Activated naive CD8-positive, alpha-beta T cell treated with anti-CD3 and anti-CD28 coated beads, Interleukin-2, amount 10 ng/mL, durations not matched to agents 7 days and 5 days (primary cell): ENCODE measurements at places on chromosomes 12 and 14.

- DNase-seq, result peak; percentile 68
These were observed 1.2 kb upstream of the RAN start for GRCh38 chr12:130870442-130871285.

GRCh38 chr12:89162589-89163261, 189.6 kb downstream of the DUSP6 start:
- no peak for DNase-seq

DNA sequence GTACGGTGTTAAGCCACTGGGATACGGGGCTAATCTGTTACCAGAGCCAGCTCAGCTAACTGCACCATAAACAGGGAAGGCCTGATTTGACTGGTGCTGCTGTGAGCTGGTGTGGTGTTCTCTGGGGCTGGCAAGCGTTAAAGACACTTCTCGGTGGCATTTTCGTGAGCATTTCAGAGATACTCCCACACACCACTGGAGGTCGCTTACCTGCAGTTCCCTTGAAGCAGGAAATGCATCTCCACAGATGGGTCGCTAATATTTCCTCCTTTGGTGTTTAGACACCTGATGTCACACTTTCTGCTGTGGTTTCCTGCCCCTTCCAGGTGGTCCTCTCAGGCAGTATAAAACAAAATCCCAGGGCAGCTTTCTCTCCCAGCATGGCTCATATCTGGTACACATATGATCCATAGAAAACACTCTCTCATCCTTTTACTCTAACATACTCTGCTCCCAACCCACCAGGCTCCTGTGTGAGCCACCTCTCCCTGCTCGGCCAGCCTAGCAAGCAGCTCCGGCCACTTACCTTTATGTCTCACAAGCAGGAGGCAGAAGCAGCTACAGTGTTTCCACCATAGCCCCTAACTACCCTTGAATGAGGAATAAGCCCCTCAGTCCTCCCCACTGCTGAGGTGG, 129.9 kb upstream of the GRIN2B start:
- DNase-seq, result no peak

GRCh38 chr14:92922155-92922735, 705 bp upstream of the CHGA start:
- DNase-seq, result no peak

DNA sequence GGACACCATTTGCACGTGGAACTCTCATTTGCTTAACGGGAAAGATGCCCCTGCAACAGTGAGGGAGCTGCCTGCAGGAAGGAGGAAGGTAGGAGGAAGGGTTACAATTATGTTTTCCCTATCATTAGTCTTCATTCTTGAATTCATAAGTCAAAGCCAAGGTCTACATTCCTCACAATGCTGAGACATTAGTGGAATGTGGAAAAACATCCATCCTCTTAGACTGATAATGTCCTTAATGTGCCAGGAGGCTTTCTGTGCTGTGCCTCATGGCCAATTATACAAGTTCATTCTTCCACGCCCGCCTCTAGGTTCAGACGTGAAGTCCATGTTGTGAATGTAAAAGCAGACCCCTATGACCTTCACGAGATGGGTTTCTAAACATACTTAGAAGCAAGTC, 1212.4 kb upstream of the TMEM132C start:
- DNase-seq, result no peak

- no peak for DNase-seq
These were observed 5.2 kb upstream of the TEP1 start for GRCh38 chr14:20418501-20418909.

GRCh38 chr12:20314328-20314727, 54.0 kb upstream of the PDE3A start:
- no peak for DNase-seq

GRCh38 chr14:77103951-77104350, 5.9 kb downstream of the CIPC start:
- DNase-seq, result no peak

- DNase-seq, result no peak
These were observed 54.6 kb downstream of the TSPAN11 start for GRCh38 chr12:30980955-30981662.

GRCh38 chr12:5000658-5001385, 42.9 kb upstream of the KCNA5 start:
- DNase-seq, result no peak

- DNase-seq, result no peak
These were observed 11.2 kb downstream of the SERPINA1 start for GRCh38 chr14:94376976-94377865.

DNA sequence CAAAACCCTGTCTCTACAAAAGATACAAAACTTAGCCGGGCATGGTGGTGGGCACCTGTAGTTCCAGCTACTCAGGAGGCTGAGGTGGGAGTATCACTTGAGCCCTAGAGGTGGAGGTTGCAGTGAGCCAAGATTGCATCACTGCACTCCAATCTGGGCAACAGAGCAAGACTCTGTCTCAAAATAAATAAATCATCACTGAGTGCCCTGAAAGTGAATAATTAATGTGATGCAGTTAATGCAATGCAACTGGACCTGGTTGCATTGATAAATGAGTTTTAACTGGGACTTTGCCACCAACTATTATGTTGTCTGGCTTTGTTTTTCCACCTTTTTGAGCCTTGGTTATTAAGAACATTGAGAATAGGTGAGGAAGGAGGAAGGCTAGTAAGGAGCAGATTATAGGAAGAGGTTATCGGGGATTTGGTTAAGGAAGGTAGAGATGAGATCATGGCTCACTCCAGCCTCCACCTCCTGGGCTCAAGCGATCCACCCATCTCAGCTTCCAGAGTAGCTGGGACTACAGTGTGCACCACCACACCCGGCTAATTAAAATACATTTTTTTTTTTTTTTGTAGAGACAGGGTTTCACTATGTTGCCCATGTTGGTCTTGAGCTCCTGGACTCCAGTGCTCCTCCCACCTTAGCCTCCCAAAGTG, 8.0 kb downstream of the BORCS5 start:
- DNase-seq, result no peak

DNA sequence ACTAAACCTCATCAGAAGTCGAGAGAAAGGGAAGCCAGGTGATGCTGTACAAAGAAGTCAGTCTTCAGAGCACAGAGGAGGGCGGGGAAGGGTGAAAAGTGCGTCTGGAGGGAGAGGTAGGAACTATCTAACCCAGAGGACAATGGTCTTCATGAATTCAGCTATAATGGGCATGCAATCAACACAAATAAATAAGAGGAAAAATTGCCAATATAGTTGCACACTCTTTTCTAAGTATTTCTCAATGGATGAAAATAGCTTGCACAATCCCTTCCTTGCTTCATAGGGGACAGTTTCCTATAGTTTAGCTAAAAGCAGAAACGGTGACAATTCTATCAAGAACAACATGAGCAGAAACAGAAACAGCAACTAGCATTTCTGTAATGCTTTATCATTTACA, 931.2 kb downstream of the AACS start:
- no peak for DNase-seq

GRCh38 chr14:60188115-60188514, 22.9 kb upstream of the DHRS7 start:
- DNase-seq, result no peak

DNA sequence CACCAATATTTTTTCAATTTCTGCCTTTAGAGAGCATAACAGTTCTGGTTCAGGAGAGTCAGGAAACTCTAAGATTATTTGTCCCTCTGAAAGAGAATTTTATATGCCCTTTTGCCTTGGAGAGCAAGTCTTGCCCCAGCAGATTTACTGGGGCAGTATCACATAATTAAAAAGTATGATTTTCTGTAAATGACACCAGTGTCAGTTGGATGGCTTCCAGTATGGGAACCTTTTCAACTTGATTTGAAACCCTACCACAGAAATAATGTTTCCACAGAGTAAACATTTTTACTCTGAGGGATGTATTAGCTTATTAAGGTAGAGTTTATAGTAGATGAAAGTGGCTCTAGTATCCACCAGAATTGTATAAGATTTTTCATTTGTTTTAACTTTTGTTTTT, 15.4 kb downstream of the NOPCHAP1 start:
- DNase-seq, result no peak

DNA sequence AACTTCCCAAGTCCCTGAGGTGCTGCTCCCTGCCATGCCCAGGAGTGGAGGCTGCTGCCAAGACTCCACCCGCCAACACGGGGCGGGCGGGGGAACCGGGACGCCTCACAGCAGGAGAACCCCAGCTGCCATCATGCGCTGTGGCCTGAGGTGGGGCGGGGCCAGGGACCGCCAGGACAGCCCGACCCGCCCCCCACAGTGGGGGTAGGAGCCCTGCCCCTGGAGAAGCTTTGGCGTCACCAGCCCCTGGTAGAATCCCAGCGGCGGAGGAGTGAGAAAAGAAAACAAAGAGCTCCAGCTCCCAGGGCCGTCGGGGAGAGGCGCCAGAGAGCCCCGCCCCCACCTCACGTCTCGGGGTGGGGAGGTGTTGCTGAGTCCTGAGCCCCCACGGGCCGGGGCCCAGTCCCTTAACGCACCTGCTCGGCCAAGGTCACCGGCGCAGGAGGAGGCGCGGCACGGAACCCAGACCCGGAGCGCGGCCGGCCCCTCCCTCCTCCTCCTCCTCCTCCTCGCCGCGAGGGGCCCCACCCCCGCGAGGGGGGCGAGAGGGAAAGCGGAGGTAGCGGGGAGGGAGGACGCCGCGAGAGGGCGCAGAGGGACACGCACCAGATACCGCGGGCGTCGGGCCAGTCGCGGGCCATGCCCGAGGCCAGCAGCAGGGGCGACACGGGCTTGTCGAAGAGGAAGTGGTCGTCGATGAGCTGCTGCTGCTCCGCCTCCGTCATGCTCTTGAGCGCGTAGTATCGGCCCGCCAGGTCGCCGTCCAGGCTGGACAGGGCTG, 1.8 kb downstream of the CKB start:
- DNase-seq, result peak; percentile 77

DNA sequence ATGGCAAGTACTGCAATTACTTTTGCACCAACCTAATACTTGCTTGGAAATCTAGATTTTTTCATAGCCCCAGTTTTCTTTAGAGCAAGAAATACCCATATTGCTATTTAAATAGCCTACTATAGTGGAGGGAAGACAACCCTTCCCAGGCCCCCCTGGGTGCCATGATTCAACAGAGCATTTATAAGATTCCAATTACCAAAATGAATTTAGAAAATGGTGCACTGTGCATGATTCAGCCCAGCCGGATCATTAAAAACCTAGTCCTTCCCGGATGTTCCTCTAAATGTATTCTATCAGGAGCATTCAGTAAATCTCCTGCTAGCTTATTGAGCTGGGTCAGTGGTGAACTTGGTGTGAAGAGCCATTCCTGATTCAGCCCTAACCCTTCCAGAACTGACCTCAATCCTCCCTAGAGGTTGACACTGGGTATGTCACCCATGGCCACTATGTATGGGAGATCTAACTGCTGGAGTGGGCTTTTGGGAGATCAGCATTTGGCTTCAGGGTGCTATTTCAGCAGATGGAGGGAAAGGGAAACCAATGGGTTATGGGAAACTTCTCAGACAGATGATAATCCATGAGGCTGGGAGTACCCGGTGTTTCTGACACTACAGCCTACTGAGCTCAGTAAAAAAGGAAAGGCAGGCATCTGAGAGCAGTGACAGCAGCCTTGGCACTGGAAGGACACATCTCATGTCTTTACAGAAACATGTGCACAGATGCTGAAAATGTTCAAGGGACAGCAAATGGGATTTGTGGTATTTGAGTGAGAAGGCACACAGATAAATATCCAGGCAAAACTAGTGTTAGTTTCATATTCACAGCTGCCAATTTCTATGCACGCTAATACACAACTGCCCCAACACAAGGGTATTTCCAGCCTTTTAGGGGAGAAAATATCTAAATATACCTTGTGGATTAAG, 258.9 kb downstream of the DPF3 start:
- DNase-seq, result no peak

GRCh38 chr12:54988402-54989054, 4.0 kb upstream of the TESPA1 start:
- DNase-seq, result no peak

GRCh38 chr12:123715195-123715594, 3.0 kb downstream of the ATP6V0A2 start:
- DNase-seq, result no peak

DNA sequence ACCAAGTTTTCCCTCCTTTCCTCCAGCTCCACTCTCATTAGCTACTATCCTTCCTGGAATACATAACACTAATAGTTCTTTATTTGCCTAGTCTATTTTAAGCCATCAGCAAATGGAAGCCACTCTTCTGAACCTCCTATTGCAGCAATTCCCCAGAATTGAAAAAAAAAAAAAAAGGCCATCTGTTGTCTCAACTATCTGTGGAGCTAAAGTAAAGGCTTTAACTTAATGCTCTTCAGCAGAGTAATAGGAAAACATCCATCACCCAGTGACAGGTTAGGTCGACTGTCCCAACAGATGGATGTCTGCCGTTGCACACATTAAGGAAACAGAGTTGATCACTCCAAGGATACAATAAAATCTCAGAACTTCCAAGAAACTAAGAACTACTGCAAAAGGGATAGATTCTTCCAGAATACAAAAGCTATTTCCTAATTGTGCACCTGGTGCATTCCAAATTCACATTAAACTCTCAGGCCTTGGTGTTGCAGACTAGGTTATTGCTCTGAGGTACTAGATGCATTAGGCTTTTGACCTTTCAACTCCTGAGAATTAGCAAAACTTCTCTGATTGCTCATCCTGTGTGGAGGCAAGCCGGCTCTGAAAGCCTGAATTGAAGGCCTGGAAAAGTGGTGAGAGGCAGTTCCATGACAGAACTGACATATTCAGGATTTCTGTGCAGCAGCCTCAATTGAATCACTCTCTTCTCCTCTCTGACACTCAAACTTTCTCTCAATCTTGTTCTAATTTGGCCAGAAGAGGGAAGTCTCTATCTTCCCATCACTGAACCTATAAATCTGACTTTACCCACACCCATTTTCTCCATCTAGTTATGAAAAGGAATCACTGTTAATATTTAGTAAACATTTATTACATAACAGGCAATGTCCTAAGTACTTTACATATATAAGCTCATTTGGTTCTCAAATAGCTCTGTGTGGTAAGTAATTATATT, 238.4 kb upstream of the HMGA2 start:
- DNase-seq, result no peak

- DNase-seq, result no peak
These were observed 1381.7 kb upstream of the SEL1L start for GRCh38 chr14:82915381-82915780.

- DNase-seq, result no peak
These were observed 35.2 kb upstream of the PAWR start for GRCh38 chr12:79725987-79726386.
